Breast epithelium (tissue), 4 donors: ENCODE measurements at places on chromosomes 6 and 20. TPM values are rescaled to one million over a fixed set of nuclear protein-coding genes. Genes with fewer than 3 reads are reported as not detected.

DNA sequence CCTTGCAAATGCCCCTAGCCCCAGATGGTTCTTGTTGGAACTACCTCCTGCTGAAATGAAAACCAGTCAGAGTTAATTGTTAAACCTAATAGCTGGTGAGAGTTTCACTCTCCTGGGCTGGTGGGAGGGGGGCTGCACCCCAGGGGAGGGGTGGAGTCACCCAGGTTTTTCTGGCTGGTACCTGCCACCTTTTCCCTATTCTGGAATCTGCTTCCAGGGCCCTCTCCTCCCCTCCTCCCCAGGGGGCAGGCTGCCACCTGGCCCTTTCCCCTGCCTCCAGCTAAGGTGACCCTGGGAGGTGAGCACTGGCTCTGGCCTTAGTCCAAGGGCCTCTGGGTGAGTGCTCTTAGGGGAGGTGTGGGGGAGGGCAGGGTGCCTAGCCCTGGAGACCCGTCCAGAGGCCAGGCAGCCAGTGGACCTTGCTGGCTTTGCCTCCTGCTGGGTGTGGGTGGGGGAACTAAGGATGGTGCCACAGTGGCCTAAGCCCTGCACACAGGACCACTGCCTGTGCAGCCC is 48.8 kb upstream of the EPB41L1 start:
- DNase-seq: no peak
- H3K27me3 ChIP-seq: no peaks in the 10 kb centered on the region
- H3K4me3 ChIP-seq: no peak overlapping the region
- H3K4me1 ChIP-seq: peaks cover 8% of the 10 kb centered on the region

GRCh38 chr6:138970856-138971425 is 17.1 kb downstream of the REPS1 start:
- DNase-seq: no peak
- H3K4me3 ChIP-seq: no peak overlapping the region
- H3K4me1 ChIP-seq: no peaks in the 10 kb centered on the region
- H3K36me3 ChIP-seq: no peaks in the 10 kb centered on the region

DNA sequence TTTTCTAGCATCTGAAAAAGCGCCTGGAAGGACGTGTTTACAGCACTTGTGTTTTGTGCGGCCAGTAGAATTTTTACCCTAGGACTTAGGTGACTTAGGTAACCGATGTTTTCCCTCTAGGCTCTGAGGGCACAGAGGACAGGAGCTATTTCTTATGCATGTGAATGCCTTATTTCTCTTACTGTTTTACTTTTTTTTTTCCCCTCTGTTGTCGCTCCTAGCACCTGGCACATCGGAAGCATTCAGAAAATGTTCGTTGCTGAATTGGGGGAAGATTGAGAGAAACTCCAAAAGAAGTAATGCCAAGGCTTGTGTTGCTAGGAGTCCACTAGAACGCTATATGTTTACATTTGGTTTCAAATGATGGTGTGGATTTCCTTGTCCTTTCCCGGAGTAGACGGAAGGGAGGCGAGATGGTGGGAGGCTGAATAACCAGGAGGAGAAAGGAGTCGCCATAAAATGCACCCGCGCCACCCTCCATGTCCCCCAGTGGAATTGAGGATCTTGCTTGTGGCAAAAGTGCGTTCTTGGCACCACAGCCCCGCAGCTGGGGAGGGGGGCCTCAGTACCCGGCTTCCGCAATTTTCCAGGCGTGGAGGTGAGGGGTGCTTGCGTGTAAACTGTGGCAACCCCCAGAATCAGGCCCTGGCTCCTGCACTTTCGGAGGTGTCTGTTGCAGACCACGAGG is 6.9 kb downstream of the OLIG3 start:
- no peak overlapping the region for H3K4me3 ChIP-seq
- no peak for DNase-seq
- no peak overlapping the region for H3K27ac ChIP-seq
- peaks cover 72% of the 10 kb centered on the region for H3K27me3 ChIP-seq
- no peaks in the 10 kb centered on the region for H3K4me1 ChIP-seq

- no peaks in the 10 kb centered on the region for H3K36me3 ChIP-seq
- no peak for DNase-seq
- H3K4me3 ChIP-seq: no peak overlapping the region
- no peak overlapping the region for H3K27ac ChIP-seq
- no peaks in the 10 kb centered on the region for H3K4me1 ChIP-seq
- no peaks in the 10 kb centered on the region for H3K27me3 ChIP-seq
Measured at GRCh38 chr20:59678288-59678687, 73.9 kb downstream of the PHACTR3 start.

GRCh38 chr20:48619126-48620101 is 208.4 kb downstream of the PREX1 start:
- no peak overlapping the region for H3K27ac ChIP-seq
- DNase-seq: no peak
- peaks cover 3% of the 10 kb centered on the region for H3K4me1 ChIP-seq
- no peaks in the 10 kb centered on the region for H3K36me3 ChIP-seq
- H3K4me3 ChIP-seq: no peak overlapping the region
- H3K27me3 ChIP-seq: no peaks in the 10 kb centered on the region

DNA sequence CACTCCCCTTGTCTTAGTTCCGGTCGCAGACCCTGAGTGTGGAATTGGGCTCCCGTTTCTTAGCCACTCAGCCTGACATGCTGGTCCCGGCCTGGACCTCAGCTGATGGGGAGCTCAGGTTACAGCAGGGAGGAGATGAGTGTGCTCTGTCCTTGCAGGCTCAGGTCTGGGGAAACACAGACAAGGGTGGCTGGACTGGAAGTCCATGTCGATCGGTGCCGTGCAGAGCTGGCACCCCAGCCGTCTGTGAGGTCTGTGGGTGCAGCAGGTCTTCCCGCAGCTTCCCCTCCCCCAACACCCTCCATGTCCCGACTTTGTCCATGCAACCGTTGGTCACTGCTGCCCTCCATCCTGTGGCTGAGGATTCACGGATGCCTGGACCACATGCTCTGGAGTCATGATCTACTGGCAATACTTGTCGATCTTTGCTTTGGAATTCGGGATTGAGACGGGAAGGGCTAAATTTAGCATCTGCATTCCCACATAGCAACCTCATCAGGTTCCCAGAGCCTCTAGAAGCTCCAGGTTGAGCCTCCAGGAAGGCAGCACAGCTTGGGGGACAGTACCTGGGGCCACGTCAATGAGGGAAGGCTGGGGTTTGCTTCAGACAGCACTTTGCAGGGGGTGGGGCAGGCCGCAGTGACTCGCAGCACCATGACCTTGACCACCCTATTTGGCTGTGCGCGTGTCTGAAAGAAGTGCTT is 118.8 kb downstream of the PSMB1 start:
- H3K36me3 ChIP-seq: no peaks in the 10 kb centered on the region
- no peak overlapping the region for H3K27ac ChIP-seq
- H3K27me3 ChIP-seq: peaks cover 3% of the 10 kb centered on the region
- no peak overlapping the region for H3K4me3 ChIP-seq

GRCh38 chr20:3129094-3129493 is 30.6 kb downstream of the FASTKD5 start:
- no peak overlapping the region for H3K4me3 ChIP-seq
- H3K36me3 ChIP-seq: no peaks in the 10 kb centered on the region
- no peaks in the 10 kb centered on the region for H3K27me3 ChIP-seq
- no peak for DNase-seq
- no peaks in the 10 kb centered on the region for H3K4me1 ChIP-seq

GRCh38 chr6:170265655-170266054 is 25.2 kb downstream of the DLL1 start:
- no peaks in the 10 kb centered on the region for H3K36me3 ChIP-seq
- no peak overlapping the region for H3K4me3 ChIP-seq
- DNase-seq: no peak
- no peaks in the 10 kb centered on the region for H3K4me1 ChIP-seq
- no peak overlapping the region for H3K27ac ChIP-seq

DNA sequence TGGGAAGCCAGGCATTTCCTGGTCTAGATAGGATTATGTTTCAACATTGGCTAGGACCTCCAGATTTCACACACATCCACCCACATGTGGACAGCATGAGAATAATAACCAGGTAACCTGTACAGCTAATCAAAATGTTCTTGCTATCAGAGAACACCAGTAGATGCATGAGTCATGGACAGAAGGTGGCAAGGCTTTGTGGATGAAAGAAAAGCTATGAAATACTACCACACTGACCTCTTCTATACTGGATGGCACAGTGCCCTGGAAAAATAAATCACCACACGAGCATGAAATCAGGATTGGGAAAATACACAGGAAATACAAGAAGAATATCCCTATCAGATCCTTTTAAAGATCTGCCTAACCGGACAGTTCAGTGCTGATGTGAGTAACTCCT is 113.0 kb downstream of the GMDS start:
- H3K36me3 ChIP-seq: no peaks in the 10 kb centered on the region
- no peak overlapping the region for H3K27ac ChIP-seq
- no peak for DNase-seq
- H3K4me3 ChIP-seq: no peak overlapping the region
- H3K27me3 ChIP-seq: no peaks in the 10 kb centered on the region

DNA sequence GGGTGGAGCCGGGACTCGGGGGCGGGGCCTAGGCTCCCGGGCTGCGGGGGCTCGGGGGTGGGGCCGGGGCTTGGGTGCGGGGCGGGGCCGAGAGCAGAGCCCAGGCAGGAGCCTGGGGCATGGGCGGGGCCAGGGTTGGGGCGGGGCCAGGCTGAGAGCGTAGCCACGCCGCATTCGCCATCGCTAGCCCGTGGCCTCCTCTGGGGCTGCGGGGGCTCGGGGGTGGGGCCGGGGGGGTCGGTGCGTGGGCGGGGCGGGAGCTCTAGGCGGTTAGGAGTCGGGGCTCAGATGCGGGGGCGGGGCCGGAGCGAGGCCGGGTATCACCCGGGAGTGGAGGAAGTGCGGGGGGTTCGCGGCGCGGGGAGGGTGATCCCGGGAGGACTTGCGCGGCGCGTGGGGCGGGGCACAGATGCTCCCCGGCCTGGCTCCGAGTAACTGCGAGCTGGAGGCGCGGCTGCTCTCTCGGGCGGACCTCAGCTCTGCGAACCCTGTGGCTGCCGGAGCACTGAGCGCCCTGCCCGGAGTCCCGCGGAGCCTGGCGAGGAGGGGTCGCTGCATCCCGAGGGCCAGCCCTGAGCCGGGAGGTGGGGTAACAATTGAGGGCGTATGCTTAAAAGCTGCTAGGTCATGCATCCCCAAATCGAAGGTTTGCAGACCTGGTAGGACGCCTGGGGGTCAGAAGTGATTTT is 434 bp upstream of the ECI2 start:
- DNase-seq: peak; percentile 95
- no peaks in the 10 kb centered on the region for H3K27me3 ChIP-seq
- peak overlapping the region; percentile 98 for H3K27ac ChIP-seq
- H3K4me1 ChIP-seq: peaks cover 5% of the 10 kb centered on the region
- peak overlapping the region; percentile 90 for H3K4me3 ChIP-seq

DNA sequence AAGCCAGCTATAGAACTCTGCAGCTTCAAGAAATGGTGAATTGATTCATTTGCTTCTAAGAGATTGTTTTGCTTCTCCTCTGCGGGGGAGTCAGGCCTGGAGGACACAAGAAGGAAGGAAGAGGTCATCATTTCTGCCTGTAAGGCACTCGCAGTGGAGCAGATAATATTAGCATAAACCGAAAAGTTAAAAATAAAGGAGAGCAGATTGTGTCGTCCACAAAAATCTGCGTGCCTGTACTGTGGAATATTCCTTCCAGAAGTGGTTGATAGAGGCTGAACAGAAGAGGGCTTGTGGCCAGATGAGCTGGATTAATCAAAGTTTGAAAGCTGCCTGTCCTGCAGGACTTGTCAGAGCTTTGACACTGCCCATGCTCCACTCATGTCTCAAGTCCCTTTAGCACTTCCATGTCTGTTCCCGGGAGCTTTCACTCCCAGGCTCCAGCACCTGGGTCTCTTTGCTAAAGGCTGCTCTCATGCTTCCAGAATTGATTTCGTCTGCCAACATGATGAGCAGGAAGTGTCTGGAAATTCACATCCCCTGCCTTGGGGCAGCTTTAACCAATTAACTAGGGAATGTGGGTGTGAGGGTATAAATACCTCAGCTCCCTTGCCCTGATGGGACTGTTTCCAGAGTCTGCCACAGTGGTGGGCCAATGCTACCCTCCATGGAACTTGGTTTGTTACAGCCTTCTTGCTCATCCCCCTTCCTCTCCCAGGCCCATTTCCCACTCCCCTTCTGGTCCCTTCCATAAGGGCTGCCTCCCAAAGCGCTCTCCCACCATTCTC is 65.1 kb upstream of the STX16 start:
- no peak for DNase-seq
- H3K27ac ChIP-seq: no peak overlapping the region
- no peaks in the 10 kb centered on the region for H3K27me3 ChIP-seq
- no peak overlapping the region for H3K4me3 ChIP-seq
- no peaks in the 10 kb centered on the region for H3K36me3 ChIP-seq

- H3K27ac ChIP-seq: no peak overlapping the region
- no peak for DNase-seq
- no peak overlapping the region for H3K4me3 ChIP-seq
- H3K36me3 ChIP-seq: no peaks in the 10 kb centered on the region
- H3K4me1 ChIP-seq: no peaks in the 10 kb centered on the region
Measured at GRCh38 chr20:706366-706885, 30.8 kb upstream of the SCRT2 start.

GRCh38 chr6:90457867-90458259 is 129.0 kb downstream of the MAP3K7 start:
- no peaks in the 10 kb centered on the region for H3K36me3 ChIP-seq
- DNase-seq: no peak
- H3K27me3 ChIP-seq: no peaks in the 10 kb centered on the region
- no peaks in the 10 kb centered on the region for H3K4me1 ChIP-seq
- no peak overlapping the region for H3K4me3 ChIP-seq

DNA sequence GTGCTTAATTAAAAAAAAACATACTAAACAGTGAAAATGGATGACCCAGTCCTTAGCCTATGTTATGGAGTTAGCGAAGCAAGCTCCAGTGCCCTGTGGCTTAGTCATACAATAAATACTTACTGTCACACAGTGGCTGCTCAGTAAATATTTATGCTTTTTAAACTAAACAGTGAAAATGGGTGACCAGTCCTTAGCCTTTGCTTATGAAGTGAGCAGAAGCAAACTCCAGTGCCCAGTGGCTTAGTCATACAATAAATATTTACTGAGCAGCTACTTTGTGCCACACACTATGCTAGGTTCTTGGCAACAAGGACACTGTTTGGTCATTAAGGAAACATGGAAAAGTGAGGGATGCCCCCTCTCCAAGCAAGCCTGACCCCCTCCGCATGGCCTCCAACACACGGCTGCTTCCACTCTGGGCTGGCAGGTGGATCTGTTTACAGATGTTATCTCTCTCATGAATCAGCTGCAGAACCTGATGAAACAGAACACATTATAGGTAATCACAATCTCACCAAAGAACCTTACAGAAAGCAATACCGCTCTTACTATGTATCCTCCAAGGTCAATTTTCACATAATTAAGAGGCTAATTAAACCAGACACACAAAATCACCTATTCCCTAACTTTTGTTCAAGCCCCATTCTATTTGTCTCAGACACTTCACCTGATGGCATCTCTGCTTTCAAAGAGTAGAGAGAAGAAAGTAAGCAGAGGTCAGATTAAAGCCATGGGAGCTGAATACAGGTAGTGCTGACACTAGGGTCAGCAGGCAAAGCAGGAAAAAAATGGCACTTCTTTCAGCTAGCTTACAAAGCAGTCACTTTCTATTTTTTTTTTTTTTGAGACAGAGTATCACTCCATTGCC is 27.3 kb downstream of the CDK5RAP1 start:
- no peak overlapping the region for H3K4me3 ChIP-seq
- H3K36me3 ChIP-seq: no peaks in the 10 kb centered on the region
- peak overlapping the region; percentile 71 for H3K27ac ChIP-seq
- H3K4me1 ChIP-seq: no peaks in the 10 kb centered on the region
- no peaks in the 10 kb centered on the region for H3K27me3 ChIP-seq

TSHZ2 gene
- total RNA-seq: 106 TPM

ADGRF1 gene
- 3.5 TPM for total RNA-seq

TBXT gene
- not detected for total RNA-seq

TREM2 gene
- total RNA-seq: 7.7 TPM

SLC22A1 gene
- 1.3 TPM for total RNA-seq

FARS2 gene
- total RNA-seq: 12.0 TPM

SLC2A10 gene
- total RNA-seq: 26.9 TPM

LTB gene
- total RNA-seq: not detected

CPNE5 gene
- total RNA-seq: 5.2 TPM

CHMP4B gene
- 106 TPM for total RNA-seq
